ENCODE measurements at places on chromosomes 7 and 10.

- no peak for DNase-seq
Observed at GRCh38 chr7:40704172-40704571, 569.4 kb downstream of the SUGCT start.

DNA sequence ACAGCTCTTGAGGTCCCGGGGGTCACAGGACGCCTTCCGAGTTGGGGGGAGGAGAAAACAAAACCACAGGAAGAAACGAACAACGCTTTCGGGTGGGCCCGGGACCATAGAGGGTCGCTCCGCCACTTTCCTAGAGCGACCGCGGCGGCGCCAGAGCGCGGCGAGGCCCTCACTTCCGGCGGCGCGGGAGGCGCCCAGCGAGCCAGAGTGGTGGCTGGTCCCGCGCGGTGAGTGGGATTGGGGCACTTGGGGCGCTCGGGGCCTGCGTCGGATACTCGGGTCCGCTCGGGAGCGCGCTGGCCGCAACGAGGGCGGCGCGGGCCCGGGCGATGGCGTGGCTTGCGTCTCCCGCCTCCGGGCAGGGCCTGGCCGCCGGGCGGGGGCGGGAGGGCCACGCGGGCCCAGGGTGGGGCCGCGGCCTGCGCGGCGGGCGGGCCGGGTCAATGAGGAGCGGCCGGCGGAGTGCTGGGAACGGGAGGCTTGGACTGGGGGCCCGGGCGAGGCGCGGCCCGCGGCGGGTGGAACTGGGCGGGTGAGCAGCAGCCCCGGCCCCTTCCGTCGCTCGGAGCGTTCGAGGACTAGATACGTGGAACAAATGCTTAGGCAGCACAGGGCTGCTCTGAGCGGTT is at the start of gene ZNF22:
ZNF22 (plus strand) TSS at position 172 of the 629 bp plus-strand sequence. CDS start 2,446 bp downstream, outside the sequence.
- DNase-seq = peak; percentile 68

DNA sequence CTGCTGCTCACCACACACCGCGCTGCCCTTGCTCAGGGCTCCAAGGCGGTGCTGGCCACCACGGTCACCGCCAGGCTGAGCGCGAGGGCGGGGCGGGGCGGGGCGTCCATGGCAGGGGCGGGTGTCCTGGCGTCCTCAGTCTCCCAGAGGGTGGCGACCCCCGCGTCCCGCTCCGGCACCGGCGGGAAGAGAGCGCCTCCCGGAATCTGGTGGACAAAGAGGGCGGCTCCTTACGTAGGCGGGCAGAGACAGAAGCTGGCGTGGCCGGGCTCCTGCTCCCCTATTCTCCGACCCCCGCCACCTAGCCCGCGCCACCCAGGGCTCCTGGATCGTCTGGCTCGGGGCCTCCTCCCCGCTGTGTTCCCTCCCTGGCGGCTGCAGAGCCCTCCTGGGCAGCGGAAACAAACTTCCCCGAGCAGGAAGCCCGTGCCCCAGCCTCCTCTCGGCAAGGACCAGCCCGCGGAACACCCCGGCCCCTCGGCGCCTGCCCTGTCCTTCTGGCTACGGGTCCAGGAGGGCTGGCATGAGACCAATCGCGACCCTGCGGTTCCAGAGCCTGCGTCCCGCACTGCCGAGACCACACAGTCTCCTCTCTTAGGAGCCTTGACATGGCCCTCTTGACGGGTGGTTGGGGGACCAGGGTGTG is 133.8 kb upstream of the ZNF92 start:
- no peak for DNase-seq

- no peak for DNase-seq
Observed at GRCh38 chr10:30026080-30026479, 33.3 kb downstream of the JCAD start.

DNA sequence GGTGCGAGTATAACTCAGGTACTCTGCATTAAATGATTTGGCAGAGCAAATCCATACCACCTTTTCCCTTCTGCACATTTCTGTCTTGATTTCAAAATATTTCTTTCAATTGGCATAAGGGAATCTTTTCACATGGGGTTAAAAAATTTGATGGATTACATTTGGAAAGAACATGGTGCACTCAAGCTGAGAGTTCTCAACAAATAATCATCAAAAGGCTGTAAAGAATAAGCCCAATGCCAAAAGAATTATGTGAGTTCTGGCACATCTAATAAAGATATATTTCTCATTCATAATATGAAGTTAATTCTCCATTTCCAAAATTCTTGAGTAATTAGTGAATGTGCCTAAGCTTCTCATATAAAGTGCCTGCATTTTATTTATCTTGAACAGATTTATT is 223.1 kb downstream of the GPR37 start:
- DNase-seq = no peak

GRCh38 chr7:147611431-147611830 is 979.1 kb upstream of the C7orf33 start:
- DNase-seq = no peak

Measured in Ammon's horn (tissue), 1 donor.